ENCODE measurements at places on chromosomes 12 and 14.

GRCh38 chr12:76967181-76967885, 88.5 kb upstream of the CSRP2 start:
- no peak for DNase-seq

- no peak for DNase-seq
These were observed 85.5 kb upstream of the EGLN3 start for GRCh38 chr14:34036319-34036766.

- DNase-seq: no peak
These were observed 284.7 kb upstream of the PWP1 start for GRCh38 chr12:107400686-107401447.

DNA sequence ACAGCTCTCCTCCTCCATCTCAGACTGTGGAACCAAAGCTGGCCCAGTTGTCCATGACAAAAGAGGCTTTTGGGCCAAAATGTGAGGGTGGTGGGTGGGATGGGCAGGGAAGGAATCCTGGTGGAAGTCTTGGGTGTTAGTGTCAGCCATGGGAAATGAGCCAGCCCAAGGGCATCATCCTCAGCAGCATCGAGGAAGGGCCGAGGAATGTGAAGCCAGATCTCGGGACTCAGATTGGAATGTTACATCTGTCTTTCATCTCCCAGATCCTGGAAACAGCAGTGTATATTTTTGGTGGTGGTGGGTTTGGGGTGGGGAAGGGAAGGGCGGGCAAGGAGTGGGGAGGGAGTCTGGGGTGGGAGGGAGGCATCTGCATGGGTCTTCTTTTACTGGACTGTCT, 11.8 kb upstream of the TAMALIN start:
- no peak for DNase-seq

DNA sequence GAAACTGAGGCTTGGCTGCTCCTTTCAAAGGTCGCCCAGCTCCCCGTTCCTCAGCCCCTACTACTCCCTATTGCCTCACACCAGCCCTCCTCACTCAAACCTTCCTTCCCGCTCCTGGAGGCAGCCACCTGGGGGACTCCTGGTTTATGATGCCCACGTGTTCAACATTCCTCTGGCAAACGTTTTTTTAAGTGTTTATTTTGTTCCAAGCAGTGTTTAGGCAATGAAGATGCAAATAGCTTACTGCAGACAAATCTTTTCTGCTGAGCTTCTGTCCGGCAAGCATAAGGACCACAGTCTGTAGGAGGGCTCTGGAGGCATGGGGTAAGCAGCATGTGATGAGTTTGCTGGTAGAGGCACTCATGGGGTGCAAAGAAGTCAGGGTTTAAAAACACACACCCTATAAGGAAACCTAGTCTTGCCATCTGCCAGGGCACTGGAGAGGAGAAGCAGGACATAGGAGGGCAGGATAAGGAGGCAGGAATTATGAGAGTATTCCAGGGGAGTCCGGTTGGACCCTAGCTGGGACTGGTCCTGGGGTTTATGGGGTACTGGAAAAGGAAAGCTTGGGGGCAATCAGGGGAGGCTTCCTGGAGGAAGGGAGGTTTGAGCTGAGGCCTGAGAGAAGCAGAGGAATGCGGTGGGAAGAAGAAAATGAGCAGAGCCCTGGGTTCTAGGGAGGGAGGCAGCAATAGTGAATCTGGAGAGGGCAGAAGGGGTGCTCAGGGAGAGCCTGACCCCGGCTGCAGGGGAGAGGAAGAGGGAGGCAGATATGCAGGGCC, 123.3 kb downstream of the NCOR2 start:
- DNase-seq: no peak

DNA sequence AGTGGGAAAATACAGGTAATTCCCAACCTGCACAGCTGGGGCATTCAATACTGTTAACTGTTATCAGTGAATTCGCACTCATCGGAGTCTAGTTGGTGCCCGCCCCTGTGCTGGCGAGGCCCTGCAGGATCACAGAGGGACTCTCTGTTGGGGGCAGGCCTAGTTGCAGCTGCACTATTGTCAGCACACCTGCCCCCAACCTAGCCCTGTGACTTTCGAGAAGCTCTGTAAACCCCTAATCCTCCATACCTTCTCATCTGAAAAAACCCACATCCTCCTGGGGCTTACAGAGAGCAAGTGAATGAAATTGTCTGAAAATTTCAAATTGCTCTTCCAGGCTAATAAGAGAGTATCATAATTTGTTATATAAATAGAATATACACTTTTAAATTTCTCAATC, 132.2 kb upstream of the NUDT4 start:
- no peak for DNase-seq
